ENCODE measurements at places on chromosomes 16 and 17. TPM values are rescaled to one million over a fixed set of nuclear protein-coding genes. Genes with fewer than 3 reads are reported as not detected.

The TBC1D26 gene
- total RNA-seq, result not detected

The E4F1 gene
- total RNA-seq, result 24.7 TPM

The BICDL2 gene
- 0.23 TPM for total RNA-seq

The PRAC1 gene
- total RNA-seq, result not detected

The LGALS9C gene
- 1.8 TPM for total RNA-seq

The SULT1A2 gene
- total RNA-seq, result 0.23 TPM

The PRKCB gene
- not detected for total RNA-seq

The GFAP gene
- total RNA-seq, result not detected

The RFWD3 gene
- 22.2 TPM for total RNA-seq

The ANKRD40CL gene
- total RNA-seq, result not detected

The ZPBP2 gene
- total RNA-seq, result not detected

The ABI3 gene
- total RNA-seq, result not detected

The EFCAB13 gene
- total RNA-seq, result 5.2 TPM

The FASN gene
- 292 TPM for total RNA-seq

The SALL1 gene
- 0.04 TPM for total RNA-seq

The CACNG1 gene
- not detected for total RNA-seq

The CCDC154 gene
- total RNA-seq, result 0.16 TPM

The OR1A1 gene
- total RNA-seq, result not detected

The PYY gene
- not detected for total RNA-seq

The COL1A1 gene
- 30.7 TPM for total RNA-seq

The GP2 gene
- total RNA-seq, result not detected

The KCNAB3 gene
- total RNA-seq, result 1.3 TPM

The PER1 gene
- total RNA-seq, result 33.2 TPM

The PDE6G gene
- total RNA-seq, result not detected

The NXPH3 gene
- 0.08 TPM for total RNA-seq

The CIBAR2 gene
- not detected for total RNA-seq

The EPN2 gene
- 15.1 TPM for total RNA-seq

The KRTAP3-2 gene
- not detected for total RNA-seq

The SLC22A31 gene
- 0.19 TPM for total RNA-seq

The KRT20 gene
- total RNA-seq, result not detected

The AGRP gene
- not detected for total RNA-seq

The NPIPA2 gene
- not detected for total RNA-seq

The OMG gene
- total RNA-seq, result 0.08 TPM

The SPATA22 gene
- not detected for total RNA-seq

The SCGB1C2 gene
- total RNA-seq, result not detected

The PYCARD gene
- total RNA-seq, result 138 TPM

The KRTAP4-9 gene
- total RNA-seq, result not detected

The C16orf89 gene
- total RNA-seq, result not detected

The CCL22 gene
- not detected for total RNA-seq

The SYCE1L gene
- total RNA-seq, result 0.38 TPM

The C16orf90 gene
- total RNA-seq, result not detected

The MYL11 gene
- not detected for total RNA-seq

The FSCN2 gene
- total RNA-seq, result not detected
